ENCODE measurements at places on chromosomes 5 and 9. TPM values are rescaled to one million over a fixed set of nuclear protein-coding genes. Genes with fewer than 3 reads are reported as not detected.
A peak's percentile ranks its signal among the peaks of the same experiment; 100 is the strongest.

SMIM33 gene
- total RNA-seq, result not detected

FOXI1 gene
- not detected for total RNA-seq

PIP5K1B gene
- total RNA-seq, result 13.8 TPM

NOP16 gene
- total RNA-seq, result 26.6 TPM

SLC34A3 gene
- total RNA-seq, result not detected

IL5 gene
- not detected for total RNA-seq

PSMD5 gene
- 53.4 TPM for total RNA-seq

LHX3 gene
- total RNA-seq, result not detected

PCDHA12 gene
- 0.89 TPM for total RNA-seq

NCS1 gene
- 54.6 TPM for total RNA-seq

GRCh38 chr9:31304576-31304975 lies 1079.9 kb upstream of the ACO1 start:
- DNase-seq, result no peak

DNA sequence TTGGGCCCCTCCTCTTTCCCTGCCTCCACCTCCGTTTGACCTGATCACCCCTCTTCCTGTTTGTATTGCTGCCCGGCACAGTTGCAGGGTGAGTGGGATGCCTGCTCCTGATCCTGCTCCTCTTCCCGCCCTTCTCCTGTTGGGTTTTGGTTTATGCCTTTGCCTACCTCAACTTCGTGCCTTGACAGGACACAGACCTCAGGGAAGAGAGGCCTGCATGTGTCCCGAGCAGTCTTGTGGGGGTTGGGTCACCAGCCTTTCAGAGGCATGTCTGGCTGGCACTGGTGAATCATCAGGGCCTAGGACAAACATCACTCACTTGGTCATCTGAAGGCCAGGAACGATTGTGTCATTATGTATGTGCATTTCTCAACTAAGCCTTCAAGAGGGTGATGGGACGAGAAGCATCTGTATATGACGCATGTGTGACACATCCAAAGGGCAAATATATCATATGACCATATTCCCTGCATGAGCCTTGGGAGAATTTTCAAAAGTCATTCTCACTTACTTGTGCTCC lies 56.9 kb downstream of the NPR3 start:
- DNase-seq, result no peak

GRCh38 chr9:18906656-18907395 lies 126.2 kb downstream of the SAXO1 start:
- peak; percentile 37 for DNase-seq

- DNase-seq, result no peak
Observed at GRCh38 chr5:151078490-151079262, 2.2 kb downstream of the TNIP1 start.

DNA sequence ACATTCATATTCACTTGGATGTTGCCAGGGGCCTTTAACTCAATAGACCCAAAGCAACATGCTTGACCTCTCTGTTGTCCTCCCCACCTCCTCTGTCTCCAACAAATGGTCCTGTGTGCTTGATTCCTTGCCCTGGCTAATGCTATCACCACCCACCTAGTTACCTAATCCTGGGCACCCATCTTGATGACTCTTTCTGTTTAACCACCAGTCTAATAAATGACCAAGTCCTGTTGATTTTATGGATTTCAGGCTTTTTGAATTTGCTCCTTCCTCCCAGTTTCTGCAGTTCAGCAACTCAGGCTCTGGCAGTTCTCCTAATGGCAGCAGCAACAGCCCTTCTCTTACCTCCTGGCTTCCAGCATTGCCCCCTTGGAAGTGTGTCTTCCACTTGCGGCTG lies 246.3 kb upstream of the KLF4 start:
- DNase-seq, result no peak

- no peak for DNase-seq
Observed at GRCh38 chr9:114759512-114760341, 46.1 kb downstream of the TNFSF15 start.

DNA sequence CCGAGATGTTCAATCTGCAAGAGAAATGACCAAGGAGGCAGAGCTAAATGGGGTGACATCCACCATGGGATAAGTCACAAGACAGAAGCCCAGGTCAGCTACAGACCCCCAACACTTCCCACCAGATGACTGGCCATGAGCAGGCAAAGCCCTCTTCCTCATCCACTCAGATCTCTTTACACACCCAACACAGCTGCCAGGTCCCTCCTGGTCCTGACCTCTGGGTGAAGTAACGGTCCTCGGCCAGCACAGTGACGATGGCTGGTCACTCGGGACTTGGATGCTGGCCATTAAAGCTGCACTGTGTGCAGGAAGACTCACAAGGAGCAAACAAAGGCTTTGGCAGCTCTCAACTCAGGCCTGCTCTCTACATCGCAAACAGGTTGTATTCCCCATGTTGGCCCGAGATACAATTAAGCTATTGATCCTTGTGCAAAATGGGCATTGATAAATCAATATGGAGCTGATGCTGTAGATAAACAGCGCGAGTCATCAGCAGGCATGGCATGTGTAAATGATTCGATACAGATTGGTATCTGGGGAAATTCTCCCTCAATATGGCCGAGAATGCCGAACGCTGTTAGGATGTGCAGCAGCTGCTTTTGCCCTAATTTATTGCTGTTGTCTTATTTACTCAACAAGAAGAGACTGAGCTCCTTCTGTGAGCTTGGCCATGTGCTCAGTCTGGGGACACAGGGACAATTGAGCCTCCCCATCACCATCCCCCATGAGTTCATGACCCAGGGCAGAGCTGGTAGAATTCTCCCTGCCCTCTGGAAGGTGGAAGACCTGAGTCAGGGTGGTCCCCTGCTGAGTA lies 98.7 kb downstream of the C5orf15 start:
- no peak for DNase-seq

DNA sequence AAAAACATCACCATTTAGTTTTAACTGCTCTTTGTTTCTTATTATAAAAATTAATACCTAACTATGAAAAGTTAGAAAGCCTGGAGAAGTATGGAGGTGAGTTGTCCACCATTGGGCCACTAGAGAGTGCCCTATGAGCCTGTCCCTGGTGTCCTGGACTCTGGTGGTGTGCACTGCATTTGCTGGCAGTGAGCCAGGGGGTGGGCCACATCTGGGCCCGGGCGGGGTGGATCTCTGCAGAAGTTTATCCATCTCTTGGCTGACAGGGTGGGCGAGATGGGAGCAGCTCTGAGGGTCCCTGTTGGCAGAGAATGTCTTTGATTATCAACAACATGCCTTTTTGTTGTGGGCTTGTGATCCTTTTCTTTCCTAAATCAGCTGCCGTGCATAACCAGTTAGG lies 8.2 kb downstream of the TENT4A start:
- DNase-seq, result no peak

DNA sequence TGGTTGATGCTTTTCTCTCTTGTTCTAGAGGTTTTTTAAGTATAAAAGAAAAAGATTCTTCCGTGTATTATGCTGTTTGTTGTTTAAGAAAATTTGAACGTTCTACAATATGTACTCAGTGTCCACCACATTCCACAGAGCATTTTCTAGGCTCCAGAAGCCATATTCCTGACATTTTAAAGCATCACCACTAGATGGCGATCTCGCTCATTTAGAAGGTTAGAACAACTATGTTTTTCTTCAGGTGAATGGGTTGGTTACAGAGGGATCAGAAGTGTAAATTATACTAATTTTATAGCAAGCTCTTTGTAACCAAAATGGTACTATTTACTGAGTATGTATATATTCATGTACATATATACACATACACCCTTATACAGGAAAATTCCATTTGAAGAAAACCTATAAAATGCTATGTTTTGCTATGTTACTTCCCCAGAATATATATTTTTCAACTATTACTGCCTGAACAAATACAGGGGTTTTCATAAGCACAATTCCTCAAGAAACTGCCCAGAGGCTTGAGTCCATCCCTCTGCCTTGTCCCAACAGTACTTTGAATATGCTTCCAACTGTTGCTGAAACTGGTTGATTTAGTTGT lies 284.3 kb downstream of the CCDC171 start:
- no peak for DNase-seq

DNA sequence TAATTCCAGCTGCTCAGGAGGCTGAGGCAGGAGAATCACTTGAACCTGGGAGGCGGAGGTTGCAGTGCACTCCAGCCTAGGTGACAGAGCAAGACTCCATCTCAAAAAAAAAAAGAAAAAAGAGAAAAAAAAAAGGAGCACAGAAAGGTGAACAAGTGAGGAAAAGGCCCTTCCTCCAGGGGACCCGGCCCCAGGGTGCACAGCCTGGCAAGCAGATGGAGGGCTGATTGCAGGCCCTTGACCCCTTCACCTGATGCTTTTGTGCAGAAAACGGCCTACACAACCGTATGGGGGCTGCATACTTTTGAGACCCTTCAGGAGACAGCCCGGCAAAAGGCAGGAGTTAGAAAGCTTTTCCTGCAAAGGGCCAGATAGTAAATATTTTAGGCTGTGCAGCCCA lies 33.9 kb downstream of the HRH2 start:
- DNase-seq, result no peak

GRCh38 chr5:76704131-76704663 lies 11.7 kb upstream of the F2R start:
- DNase-seq, result no peak

GRCh38 chr9:75483636-75484035 lies 395.3 kb downstream of the OSTF1 start:
- DNase-seq, result no peak

- no peak for DNase-seq
Observed at GRCh38 chr9:134134949-134135342, 936 bp upstream of the WDR5 start.

DNA sequence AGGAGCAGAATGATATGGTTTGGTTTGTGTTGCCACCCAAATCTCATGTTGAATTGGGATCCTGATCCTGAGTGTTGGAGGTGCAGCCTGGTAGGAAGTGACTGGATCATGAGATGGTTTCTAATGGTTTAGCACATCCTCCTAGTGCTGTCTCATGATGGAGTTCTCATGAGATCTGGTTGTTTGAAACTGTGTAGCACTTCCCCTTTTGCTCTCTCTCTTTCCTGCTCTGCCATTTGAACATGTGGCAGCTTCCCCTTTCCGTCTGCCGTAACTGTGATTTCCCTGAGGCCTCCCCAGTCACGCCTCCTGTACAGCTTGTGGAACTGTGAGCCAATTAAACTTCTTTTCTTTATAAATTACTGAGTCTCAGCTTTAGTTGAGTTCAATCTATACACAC lies 756.8 kb upstream of the CDH6 start:
- DNase-seq, result no peak

DNA sequence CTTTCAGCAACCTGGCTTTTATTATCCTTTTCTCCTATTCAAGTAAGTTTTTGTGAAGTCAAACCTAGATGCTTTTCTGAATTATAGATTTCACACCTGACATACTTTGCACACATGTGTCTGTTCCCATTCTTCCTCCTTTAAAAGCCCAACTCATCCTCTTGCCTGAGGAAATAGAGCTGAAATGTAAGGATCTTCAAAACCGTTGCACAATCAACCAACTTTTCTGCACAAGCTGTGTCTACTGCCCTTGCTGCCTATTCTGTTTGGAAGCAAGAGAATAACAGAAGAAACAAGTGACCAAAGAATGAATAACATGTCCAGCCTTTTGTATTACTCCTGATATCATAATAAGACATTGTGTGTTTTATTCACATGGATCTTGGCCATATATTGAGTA lies 95.1 kb upstream of the ITGA1 start:
- no peak for DNase-seq

- no peak for DNase-seq
Observed at GRCh38 chr5:113057557-113057984, 81.0 kb downstream of the DCP2 start.

DNA sequence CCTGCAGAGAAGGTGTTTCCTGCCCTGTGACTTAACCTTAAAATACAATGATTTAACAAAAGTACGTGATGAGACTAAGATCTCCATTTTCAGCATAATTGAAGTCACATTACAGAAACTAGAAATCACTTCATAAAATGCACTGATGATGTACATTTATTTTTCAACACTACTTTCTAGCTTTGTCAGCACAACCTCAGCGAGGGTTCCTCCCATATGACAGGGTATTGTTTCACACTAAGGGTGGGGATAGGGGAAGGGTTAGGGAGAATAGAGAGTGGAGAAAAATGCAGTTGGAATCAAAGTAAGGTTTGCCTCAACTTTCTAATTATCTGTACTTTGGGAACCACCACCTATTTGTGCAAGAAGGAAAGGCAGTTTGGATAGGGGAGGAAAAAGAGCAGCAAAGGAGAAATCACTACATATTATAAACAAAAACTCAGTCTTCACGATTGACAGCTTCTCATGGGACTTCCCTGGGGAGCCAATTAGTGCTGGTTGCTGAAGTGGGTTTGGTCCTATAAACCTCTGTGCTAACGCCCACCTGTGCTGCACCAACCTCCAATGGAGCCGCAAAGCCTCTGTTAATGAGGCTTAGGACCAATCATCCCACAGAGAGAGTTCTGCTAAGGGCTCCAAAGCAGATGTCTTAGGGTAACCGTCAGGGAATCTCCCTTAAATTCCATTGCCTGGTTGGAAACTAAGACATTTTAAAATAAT lies 369.2 kb upstream of the PDE4D start:
- DNase-seq, result no peak

GRCh38 chr5:122906768-122907167 lies 61.4 kb downstream of the SNX24 start:
- DNase-seq, result no peak

- no peak for DNase-seq
Observed at GRCh38 chr5:136620016-136620419, 254.7 kb upstream of the TRPC7 start.

DNA sequence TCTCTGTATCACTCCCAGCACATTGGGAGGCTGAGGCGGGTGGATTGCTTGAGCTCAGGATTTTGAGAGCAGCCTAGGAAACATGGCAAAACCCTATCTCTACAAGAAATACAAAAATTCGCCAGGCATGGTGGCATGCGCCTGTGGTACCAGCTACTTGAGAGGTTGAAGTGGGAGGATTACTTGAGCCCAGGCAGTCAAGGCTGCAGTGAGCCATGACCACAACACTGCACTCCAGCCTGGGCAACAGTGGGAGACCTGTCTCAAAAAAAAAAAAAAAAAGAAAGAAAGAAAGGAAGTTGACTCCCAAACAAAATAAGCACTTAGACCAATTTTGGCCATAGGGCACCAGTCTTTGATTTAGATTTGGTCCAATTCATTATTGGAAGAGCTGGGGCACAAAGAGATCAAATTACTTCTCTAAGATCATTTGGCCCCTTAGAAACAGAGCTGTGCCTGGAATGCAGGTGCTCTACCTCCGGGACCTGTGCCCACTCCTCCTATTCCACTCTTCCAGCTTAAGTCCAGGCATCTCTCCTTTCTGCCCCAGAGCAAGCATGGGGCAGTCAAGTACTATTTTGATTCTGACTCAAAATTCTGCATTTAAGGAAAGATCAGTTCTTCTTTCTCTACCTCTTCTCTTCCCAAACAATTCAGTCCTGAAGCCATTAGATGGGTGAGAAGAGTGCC lies 59.0 kb downstream of the ALDH7A1 start:
- no peak for DNase-seq

- no peak for DNase-seq
Observed at GRCh38 chr5:147177125-147177840, 57.5 kb upstream of the STK32A start.

- DNase-seq, result no peak
Observed at GRCh38 chr5:66904189-66904588, 292.4 kb downstream of the CD180 start.

- no peak for DNase-seq
Observed at GRCh38 chr5:95836544-95836943, 14.0 kb upstream of the GLRX start.

GRCh38 chr5:2007878-2008501 lies 125.3 kb upstream of the IRX4 start:
- DNase-seq, result no peak

GRCh38 chr5:164052536-164053093 lies 547.2 kb downstream of the MAT2B start:
- DNase-seq, result no peak
